ENCODE measurements at places on chromosomes 11 and 22. TPM values are rescaled to one million over a fixed set of nuclear protein-coding genes. Genes with fewer than 3 reads are reported as not detected.

NCF4 gene
- polyA plus RNA-seq, result 0.42 TPM

NELL1 gene
- polyA plus RNA-seq, result not detected

SVIP gene
- polyA plus RNA-seq, result 27.7 TPM

OR5T1 gene
- not detected for polyA plus RNA-seq

CASP5 gene
- not detected for polyA plus RNA-seq

MS4A6A gene
- 4.2 TPM for polyA plus RNA-seq

ARRB1 gene
- polyA plus RNA-seq, result 24.2 TPM

AIFM3 gene
- 0.15 TPM for polyA plus RNA-seq

RIMBP3B gene
- 0.18 TPM for polyA plus RNA-seq

FIBIN gene
- not detected for polyA plus RNA-seq

RPS3 gene
- polyA plus RNA-seq, result 3,097 TPM

MYEOV gene
- 80.9 TPM for polyA plus RNA-seq

CYB561A3 gene
- 46.7 TPM for polyA plus RNA-seq

CYP2R1 gene
- 38.0 TPM for polyA plus RNA-seq

APOA4 gene
- 0.07 TPM for polyA plus RNA-seq

ELF5 gene
- polyA plus RNA-seq, result not detected

CYTH4 gene
- polyA plus RNA-seq, result 0.73 TPM

FAM76B gene
- 32.9 TPM for polyA plus RNA-seq

CD3D gene
- polyA plus RNA-seq, result 69.6 TPM

PRG3 gene
- polyA plus RNA-seq, result not detected

OR51B4 gene
- polyA plus RNA-seq, result 22.8 TPM

ST3GAL4 gene
- 16.7 TPM for polyA plus RNA-seq

APOBEC3B gene
- polyA plus RNA-seq, result 49.5 TPM

OR8H2 gene
- not detected for polyA plus RNA-seq

BBOX1 gene
- polyA plus RNA-seq, result not detected

POLR2L gene
- polyA plus RNA-seq, result 635 TPM

VSTM5 gene
- polyA plus RNA-seq, result not detected

PANX3 gene
- 0.22 TPM for polyA plus RNA-seq

FOXR1 gene
- polyA plus RNA-seq, result not detected

Data from K562 (cell line).